H1 (cell line): ENCODE measurements at places on chromosomes 12 and 14. TPM values are rescaled to one million over a fixed set of nuclear protein-coding genes. Genes with fewer than 3 reads are reported as not detected.

Gene MGAT4C
- total RNA-seq: 2.5 and 3.0 TPM in 2 replicates

Gene DRAM1
- total RNA-seq: 5.7 and 6.2 TPM in 2 replicates

Gene LRTM2
- total RNA-seq: not detected in 2 replicates

Gene IL26
- not detected in 2 replicates for total RNA-seq

Gene FOXA1
- 0.17 and 0.20 TPM in 2 replicates for total RNA-seq

Gene TNFRSF1A
- 42.1 and 45.8 TPM in 2 replicates for total RNA-seq

Gene FBXL14
- 5.5 and 6.2 TPM in 2 replicates for total RNA-seq

Gene CELA1
- not detected in 2 replicates for total RNA-seq

Gene GRIN2B
- total RNA-seq: 2.3 and 3.2 TPM in 2 replicates

Gene KCNH3
- 0.24 and 0.36 TPM in 2 replicates for total RNA-seq

Gene NKX2-8
- total RNA-seq: not detected in 2 replicates
